Prostate gland (tissue), 2 donors: ENCODE measurements at places on chromosomes 12 and 14.

GRCh38 chr12:108801736-108802100, 55.7 kb downstream of the SSH1 start:
- no peak for DNase-seq
- H3K36me3 ChIP-seq = peaks cover 7% of the 10 kb centered on the region
- no peaks in the 10 kb centered on the region for H3K27me3 ChIP-seq

DNA sequence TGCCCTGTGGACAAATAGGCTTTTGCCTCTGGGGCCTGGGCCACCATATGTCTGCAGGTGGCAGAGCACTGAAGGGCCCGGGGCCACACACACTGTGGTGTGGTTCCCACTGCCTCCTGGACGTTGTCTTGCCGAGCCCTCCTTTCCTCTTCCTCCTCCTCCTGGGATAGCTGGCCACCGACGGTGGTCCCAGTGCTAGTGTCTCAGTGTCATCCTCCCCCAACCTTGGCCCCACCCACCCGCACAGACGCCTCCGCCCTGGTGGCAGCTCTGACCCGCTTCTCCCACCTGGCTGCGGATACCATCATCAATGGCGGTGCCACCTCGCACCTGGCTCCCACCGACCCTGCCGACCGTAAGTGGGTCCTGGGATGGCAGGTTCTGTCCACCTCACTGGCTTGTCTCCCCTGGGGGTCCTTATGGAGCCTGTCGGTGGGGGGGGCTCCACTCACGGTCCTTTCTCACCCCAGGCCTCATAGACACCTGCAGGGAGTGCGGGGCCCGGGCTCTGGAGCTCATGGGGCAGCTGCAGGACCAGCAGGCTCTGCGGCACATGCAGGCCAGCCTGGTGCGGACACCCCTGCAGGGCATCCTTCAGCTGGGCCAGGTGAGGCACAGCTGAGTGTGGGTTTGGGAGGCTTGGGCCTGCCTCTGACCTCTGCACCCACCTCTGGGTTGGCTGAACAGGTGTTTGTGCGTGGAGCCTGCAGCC, 23.5 kb downstream of the HIP1R start:
- no peak overlapping the region for H3K27ac ChIP-seq
- DNase-seq = no peak
- peaks cover 8% of the 10 kb centered on the region for H3K4me1 ChIP-seq
- no peak overlapping the region for H3K4me3 ChIP-seq
- no peaks in the 10 kb centered on the region for H3K27me3 ChIP-seq

DNA sequence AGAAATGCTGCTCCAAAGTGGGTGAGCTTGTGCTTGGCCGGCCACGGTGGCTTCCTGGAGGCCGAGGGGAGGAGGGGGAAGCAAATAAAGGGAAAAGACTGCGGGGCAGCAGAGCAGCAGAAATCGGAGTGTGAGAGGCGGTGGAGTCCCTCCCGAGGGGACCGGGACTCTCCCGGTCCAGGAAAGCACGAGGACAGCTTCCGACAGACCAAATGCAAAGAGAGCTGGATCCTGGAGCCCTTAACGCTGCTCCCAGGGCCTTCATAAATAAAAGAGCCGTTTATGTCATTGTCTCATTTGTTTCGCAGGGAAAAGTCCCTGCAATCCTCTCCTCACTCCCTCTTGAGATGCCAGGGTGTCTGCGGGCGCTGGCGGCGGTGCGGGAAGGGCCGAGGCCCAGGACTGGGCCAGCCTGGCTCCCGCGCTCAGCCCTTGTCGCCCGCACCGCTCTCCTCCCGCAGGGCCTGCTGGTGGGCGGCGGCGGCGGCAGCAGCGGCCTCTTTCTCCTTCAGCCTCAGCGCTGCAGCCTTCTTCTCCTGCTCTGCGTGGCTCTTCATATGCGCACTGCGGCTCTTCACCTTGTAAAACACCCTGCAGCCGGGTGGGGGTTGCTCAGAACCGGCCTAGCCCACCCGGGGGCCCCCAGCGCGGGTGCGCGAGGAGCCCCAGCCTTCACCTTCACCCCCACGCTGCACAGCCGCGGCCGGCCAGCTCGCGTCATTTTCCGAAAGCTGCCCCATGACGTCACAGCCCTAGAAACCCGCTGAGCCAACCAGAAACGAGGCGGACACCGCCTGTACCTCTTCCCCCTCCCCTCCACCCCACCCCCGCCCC, 4.5 kb upstream of the PNMA1 start:
- peak overlapping the region; percentile 61 for H3K27ac ChIP-seq
- DNase-seq = no peak
- H3K27me3 ChIP-seq = no peaks in the 10 kb centered on the region
- H3K4me1 ChIP-seq = peaks cover 11% of the 10 kb centered on the region

- no peaks in the 10 kb centered on the region for H3K27me3 ChIP-seq
- no peak for DNase-seq
- no peaks in the 10 kb centered on the region for H3K4me1 ChIP-seq
- no peak overlapping the region for H3K27ac ChIP-seq
- no peaks in the 10 kb centered on the region for H3K36me3 ChIP-seq
Measured at GRCh38 chr14:66237741-66238140, 248.4 kb upstream of the CCDC196 start.

GRCh38 chr12:72024613-72025012, 86.0 kb downstream of the TPH2 start:
- H3K4me3 ChIP-seq = no peak overlapping the region
- no peaks in the 10 kb centered on the region for H3K36me3 ChIP-seq
- H3K27ac ChIP-seq = no peak overlapping the region
- no peaks in the 10 kb centered on the region for H3K27me3 ChIP-seq

DNA sequence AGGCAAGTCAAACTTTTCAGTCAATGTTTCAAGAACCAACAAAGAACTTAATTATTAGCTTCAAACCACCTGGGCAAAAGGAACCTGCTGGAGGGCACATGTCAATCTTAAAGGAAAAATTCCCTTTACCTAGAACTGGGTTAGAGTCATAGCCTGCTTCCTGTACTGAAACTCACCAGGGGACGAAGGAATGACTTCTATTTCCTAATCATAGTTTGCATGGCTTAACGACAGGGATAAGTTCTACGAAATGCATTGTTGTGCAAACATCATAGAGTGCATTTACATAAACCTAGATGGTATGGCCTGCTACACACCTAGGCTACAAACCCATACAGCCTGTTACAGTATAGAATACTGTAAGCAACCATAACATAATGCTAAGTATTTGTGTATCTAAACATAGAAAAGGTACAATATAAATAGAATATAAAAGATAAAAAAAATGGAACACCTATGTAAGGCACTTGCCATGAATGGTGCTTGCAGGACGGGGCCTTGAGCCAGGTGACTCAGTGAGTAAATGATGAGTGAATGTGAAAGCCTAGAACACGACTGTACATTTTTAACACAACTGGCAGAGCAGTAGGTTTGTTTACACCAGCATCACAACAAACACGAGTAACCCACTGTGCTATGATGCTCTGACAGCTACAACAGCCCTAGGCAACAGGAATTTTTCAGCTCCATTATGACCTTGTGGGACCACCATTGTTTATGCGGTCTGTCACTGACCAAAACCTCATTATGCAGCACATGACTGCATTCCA, 234.9 kb upstream of the CAND1 start:
- H3K4me1 ChIP-seq = no peaks in the 10 kb centered on the region
- no peak overlapping the region for H3K27ac ChIP-seq
- H3K27me3 ChIP-seq = no peaks in the 10 kb centered on the region
- no peaks in the 10 kb centered on the region for H3K36me3 ChIP-seq
- no peak overlapping the region for H3K4me3 ChIP-seq

GRCh38 chr12:4267704-4268328, 5.7 kb upstream of the CCND2 start:
- H3K4me3 ChIP-seq = no peak overlapping the region
- peaks cover 4% of the 10 kb centered on the region for H3K27me3 ChIP-seq
- no peaks in the 10 kb centered on the region for H3K36me3 ChIP-seq
- H3K4me1 ChIP-seq = no peaks in the 10 kb centered on the region
- H3K27ac ChIP-seq = no peak overlapping the region

GRCh38 chr12:57162553-57163125, 15.2 kb upstream of the LRP1-AS start:
- DNase-seq = no peak
- no peak overlapping the region for H3K4me3 ChIP-seq
- H3K27me3 ChIP-seq = no peaks in the 10 kb centered on the region
- no peak overlapping the region for H3K27ac ChIP-seq
- H3K4me1 ChIP-seq = no peaks in the 10 kb centered on the region

DNA sequence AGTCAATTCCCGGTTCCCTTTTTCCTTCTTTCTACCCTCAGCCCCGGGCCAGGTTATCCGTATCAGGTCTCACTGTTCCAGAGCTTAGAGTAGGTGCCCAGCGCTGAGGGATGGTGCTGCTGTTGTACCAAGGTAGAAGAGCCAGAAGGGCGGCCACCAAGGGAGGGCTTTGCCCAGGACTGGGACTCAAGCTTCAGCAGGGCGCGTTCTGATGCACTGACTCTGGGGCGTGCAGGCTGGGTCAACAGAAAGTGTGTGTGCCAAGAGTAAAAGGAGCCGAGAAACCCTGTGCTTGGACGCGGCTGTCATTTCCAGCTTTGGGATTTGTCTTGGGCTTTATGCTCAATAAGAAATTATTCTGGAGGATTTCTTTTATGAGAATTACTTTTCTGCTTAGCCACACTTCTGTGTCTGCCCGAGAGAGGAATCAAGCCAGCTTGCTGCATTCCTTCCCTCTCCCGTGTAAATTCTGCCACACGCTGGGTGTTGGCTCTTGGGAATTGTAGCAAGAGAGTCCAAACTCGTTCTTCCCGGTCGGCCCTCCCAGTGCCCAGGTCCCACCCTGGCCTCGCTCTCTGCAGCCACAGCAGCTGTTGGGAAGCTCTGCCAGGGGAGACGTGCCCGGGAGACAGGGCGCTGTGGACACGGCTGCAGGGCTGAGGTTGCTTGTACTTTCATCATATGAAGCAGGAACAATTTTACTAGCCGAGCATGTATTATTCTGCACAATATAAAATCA, 98.0 kb downstream of the FBXL14 start:
- peaks cover 7% of the 10 kb centered on the region for H3K4me1 ChIP-seq
- H3K27ac ChIP-seq = peak overlapping the region; percentile 53
- no peaks in the 10 kb centered on the region for H3K27me3 ChIP-seq
- peak overlapping the region; percentile 17 for H3K4me3 ChIP-seq
- DNase-seq = peak; percentile 65

GRCh38 chr12:39572551-39572950, 47.1 kb downstream of the ABCD2 start:
- H3K27me3 ChIP-seq = no peaks in the 10 kb centered on the region
- H3K4me3 ChIP-seq = no peak overlapping the region
- no peaks in the 10 kb centered on the region for H3K36me3 ChIP-seq
- H3K4me1 ChIP-seq = no peaks in the 10 kb centered on the region

DNA sequence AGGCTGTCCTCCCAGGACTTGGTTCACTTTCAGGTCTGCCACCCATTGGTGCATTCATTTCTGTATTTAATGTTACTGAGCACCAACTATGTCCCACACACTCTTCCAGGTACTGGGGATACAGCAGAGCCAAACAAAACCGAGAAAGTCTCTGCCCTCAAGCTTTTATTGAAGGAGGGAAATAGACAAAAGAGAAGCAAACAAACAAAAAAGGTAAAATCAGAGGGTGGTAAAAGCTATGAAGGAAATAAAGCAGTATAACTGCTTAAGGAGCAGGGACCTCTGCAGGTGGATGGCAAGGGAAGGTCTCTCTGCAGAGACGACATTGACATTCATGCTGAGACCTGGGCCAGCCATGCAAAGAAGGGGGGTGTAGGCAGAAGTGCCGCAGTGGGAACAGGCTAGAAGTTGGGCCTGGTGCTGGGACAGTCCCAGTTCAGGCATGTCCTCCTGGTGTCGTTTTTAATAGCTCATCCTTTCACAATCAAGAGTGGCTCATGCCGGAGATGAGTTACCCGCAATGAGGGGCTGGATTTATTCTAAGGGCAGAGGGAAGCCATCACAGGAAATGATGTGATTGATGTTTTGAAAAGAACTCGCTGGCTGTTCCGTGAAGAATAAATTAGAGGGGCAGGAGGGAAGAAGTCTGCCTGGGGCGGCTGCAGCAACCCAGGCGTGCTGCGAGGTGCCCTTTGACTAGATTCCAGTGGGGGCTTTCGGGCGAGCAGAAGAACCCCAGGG, 72.8 kb downstream of the IRF2BPL start:
- peak; percentile 48 for DNase-seq
- H3K27ac ChIP-seq = peak overlapping the region; percentile 90
- no peaks in the 10 kb centered on the region for H3K27me3 ChIP-seq
